ENCODE measurements at places on chromosomes 12 and 14. TPM values are rescaled to one million over a fixed set of nuclear protein-coding genes. Genes with fewer than 3 reads are reported as not detected.
A peak's percentile ranks its signal among the peaks of the same experiment; 100 is the strongest.

DNA sequence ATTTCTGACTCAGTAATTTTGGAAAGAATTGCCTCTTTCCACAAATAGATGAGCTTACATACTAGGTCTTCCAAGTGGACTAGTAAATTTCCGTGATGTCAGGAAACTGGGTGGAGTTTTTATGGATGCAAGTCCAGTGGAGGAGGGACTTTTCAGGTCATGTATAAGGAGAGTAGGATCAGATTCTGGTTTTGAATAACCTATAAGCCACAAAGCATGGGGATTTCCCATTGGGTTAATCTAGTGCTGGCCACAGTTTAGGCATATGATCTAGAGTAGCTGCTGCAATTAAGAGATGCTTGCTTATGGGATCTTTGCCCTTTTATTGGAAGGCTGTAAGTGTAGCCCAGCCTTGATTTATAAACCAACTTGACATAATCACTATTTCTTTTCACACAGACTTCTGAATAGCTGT lies 33.8 kb downstream of the STK38L start:
- H3K4me3 ChIP-seq, result no peak overlapping the region
- peak; percentile 13 for DNase-seq
- H3K36me3 ChIP-seq, result peaks cover 4% of the 10 kb centered on the region
- H3K27ac ChIP-seq, result peak overlapping the region; percentile 13

The AVPR1A gene
- not detected for total RNA-seq

The ZDHHC22 gene
- total RNA-seq, result not detected

GRCh38 chr12:7092229-7092985 lies at the start of gene C1R:
Gene C1R, minus strand, starts transcription at chr12:7092445. Its CDS starts 57 bp downstream, at chr12:7092388.
- H3K36me3 ChIP-seq, result no peaks in the 10 kb centered on the region
- peaks cover 6% of the 10 kb centered on the region for H3K27me3 ChIP-seq
- peak within 1 kb of the TSS; percentile 0 for H3K27ac ChIP-seq
- peak; percentile 51 for DNase-seq
- H3K4me1 ChIP-seq, result peaks cover 8% of the 10 kb centered on the region
